ENCODE measurements at places on chromosomes 11 and 22.
A peak's percentile ranks its signal among the peaks of the same experiment; 100 is the strongest.

- DNase-seq: no peak
Observed at GRCh38 chr11:76469141-76469540, 24.3 kb downstream of the EMSY start.

DNA sequence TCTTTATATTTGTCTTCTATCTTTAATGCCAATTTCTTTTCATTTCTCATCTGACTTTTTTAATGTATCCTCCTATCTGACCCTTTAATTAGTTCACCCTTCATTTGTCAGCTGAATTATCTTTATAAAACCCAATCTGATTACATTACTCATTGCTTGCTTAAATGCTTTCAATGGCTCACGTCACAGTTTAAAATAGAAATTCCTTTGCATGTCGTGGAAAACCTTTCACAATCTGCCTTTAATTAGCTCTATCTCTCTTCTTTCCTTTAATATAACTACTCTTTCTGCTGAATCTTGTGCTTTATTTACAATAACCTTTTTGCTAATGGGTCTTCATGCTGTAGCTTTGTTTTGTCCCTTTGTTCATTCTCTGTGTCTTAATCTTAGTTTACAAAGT is 125.7 kb downstream of the DYNC2H1 start:
- DNase-seq: peak; percentile 74

DNA sequence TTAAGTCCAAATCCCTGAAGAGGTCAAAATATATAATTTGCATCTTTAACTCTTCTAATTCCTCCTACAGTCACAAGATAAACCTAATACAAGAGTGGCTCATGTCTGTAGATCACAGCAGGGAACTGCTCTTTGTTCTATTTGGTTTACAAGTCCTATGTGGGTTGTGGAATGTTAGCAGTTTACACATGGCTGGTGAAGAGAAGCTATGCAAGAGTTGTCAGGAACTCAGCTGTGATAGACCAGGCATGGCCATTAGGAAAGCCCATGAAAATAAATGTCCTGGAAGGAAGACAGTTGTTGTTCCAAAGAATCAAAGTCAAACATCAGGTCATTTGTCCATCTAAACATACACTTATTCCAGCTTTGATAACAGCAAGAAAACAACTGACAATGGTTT is 312.4 kb upstream of the PITPNB start:
- peak; percentile 39 for DNase-seq

GRCh38 chr11:94997437-94997836 is 23.9 kb downstream of the KDM4D start:
- DNase-seq: no peak

GRCh38 chr22:24683691-24684090 is 80.7 kb downstream of the GGT1 start:
- DNase-seq: peak; percentile 31

GRCh38 chr11:61596990-61597389 is 16.1 kb upstream of the SYT7 start:
- DNase-seq: no peak

DNA sequence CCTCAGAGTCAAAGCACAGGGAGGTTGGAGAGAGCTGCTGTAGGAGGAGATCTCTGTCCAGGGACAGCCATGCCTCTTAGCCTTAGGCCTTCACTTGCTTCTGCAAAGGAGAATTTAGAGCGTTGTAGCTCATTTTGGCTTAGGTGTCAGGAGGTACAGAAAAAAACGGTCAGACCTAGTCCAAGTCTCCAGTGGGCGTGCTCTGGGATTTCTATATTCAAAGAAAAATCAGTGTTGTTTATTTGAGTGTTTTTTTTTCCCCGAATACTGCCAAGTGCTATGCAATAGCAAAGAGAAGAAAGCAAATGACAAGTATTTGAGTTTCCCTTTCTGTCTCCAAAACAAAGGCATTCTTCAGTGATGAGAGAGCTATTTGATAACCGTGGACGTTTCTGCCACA is 22.7 kb upstream of the OPCML start:
- no peak for DNase-seq

GRCh38 chr11:78929207-78929905 is 354.7 kb upstream of the NARS2 start:
- DNase-seq: no peak

- DNase-seq: peak; percentile 38
Observed at GRCh38 chr11:17102462-17102861, 25.0 kb upstream of the RPS13 start.

- no peak for DNase-seq
Observed at GRCh38 chr11:85735876-85736460, 50.0 kb upstream of the CCDC89 start.

DNA sequence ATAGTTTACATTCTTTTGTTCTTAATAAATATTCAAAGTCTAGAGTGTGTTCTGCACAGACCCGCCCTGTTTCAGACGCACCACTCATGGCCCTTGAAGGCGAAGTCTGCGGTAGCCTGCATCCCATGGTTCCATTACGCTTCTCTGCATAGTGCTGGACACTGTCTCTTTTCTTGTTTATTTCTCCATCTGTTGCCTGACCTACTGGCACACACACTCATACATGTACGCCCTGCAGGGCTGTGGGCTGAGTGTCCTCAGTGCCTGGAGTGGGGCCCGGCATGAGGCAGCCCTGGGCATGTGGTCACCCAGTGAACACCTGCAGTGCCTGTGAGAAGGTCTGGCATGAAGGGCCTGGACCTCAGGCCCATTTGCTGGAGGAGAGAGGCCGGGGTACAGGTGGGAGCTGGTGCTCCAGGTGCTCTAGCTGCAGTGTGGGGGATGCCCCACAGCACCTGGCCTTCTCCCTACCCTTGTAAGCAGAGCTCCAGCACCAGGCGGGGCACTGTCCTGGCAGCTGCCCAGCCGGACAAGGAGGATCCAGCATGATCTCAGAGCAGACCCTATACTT is 404.1 kb downstream of the TBC1D22A start:
- no peak for DNase-seq

- DNase-seq: no peak
Observed at GRCh38 chr22:29348956-29349355, 33.5 kb upstream of the RASL10A start.

DNA sequence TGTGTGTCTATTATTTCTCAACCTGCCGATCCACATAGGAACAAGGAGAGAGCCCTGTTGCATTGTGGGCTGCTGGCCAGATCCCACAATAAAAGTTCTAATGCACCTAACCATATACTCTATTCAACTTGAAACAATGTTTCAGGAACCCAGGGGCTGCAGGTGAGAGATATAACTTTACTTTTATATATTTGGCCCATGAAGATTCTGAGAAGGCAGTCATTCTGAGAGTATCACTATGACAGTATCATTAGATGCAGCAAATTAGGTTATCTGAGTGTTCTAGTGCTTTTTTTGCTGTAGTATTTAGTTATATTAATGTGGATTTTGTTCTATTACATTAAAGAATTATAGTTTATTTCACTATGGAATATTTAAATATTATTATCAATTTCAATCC is 655.1 kb upstream of the ARHGAP42 start:
- DNase-seq: no peak

DNA sequence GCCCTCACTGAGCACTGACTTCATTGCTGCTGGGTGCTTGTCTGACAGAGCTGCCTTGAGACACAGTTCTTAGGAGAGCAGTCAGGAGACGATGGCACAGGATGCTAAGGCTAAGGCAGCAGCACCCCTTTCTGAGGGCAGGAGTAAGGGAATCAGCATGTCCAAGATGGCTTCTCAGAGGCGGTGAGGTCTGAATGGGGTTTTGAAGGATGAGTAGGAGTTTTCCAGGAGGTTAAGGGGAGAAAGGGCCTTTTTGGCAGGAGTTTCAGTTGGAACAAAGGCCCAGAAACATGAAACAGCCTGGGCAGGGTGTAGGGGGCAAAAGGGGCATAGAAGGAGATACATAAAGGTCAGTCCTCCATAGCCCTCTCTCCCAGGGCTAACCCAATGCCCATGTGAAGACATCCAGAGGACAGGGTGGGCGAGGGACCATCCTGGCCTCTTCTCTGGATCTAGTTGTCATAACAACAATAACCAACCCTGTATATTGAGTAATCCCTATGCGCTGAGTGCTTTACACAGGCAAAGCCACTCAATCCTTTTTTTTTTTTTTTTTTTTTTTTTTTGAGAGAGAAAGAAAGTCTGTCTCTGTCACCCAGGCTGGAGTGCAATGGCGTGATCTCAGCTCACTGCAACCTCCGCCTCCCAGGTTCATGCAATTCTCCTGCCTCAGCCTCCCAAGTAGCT is 19.0 kb downstream of the CYTH4 start:
- no peak for DNase-seq

GRCh38 chr11:129999407-129999806 is 3.2 kb downstream of the PRDM10 start:
- no peak for DNase-seq

DNA sequence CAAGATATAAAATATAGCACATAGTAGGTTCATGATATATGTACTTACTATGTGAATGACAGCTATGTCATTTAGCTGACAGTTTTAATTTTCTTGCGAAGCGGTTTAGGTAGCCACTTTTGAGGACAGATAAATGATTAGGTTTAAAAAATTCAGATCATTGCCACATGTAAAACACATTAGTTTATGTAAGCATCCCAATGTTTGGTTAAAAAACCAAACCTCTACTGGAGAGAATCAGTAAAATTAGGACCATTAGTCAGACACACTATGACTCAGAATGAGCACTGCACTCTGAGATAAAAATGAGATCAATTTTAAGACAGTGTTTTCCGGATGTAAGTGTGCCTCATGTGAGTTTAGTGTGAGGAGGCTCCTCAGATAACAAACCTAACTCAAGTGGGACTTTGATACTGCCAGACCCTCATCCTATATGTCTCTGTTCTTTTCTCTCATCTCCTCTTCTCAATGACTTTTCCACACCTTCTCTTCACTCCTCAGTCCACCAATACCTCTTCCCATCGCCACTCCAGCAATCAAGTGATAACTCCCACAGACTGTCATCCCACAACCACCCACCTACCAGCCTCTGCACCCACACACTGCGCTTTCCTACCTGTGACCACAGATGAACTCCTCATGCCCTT is 6.8 kb upstream of the OR2AT4 start:
- peak; percentile 82 for DNase-seq

DNA sequence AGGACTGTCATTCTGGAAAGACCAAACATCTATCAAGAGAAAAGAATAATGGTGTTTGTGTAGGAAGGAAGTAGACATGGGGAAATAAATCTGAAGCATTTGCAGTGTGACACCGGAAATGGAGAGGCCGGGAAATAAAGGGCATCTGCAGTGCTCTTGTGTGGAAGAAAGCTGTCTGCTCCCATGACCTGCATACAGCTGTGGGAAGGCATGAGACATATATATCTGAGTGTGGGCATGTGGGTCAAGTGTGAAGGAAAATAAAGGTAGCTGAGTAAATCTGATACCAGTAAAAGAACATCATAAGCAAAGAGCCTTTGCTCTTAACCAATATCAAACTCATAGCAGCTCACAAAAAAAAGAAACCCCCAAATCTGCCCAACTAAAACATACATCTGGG is 72.1 kb upstream of the OR5AK2 start:
- DNase-seq: no peak

DNA sequence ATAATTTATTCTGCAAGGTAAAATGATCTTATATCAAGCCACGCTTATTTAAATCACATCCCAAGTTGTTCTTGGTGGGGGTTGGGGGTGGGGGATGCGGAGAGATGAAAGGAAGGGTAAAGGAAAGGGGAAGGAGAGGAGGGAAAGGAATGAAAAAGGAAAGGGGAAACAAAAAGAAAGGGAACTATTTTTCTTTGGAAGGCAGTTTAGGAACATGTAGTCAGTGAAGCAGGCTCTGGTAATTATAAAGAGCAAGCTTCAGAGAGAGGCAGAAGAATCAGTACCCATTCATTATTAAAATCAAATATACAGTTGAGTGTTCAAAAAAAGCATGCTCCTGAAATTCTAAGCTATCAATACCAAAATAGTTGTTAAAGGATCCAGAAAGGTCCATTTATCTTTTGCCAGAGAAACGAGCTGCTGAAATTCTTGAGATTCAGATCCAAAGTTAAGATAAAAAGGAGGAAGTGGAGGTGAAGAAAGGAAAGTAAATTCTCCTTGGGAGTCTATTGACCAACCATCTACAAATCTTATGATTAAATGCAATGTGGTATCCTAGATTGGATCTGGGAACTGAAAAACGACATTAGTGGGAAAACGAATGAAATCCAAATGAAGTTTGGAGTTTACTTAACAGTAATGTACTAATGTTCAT is 107.4 kb downstream of the SGSM3 start:
- DNase-seq: no peak

DNA sequence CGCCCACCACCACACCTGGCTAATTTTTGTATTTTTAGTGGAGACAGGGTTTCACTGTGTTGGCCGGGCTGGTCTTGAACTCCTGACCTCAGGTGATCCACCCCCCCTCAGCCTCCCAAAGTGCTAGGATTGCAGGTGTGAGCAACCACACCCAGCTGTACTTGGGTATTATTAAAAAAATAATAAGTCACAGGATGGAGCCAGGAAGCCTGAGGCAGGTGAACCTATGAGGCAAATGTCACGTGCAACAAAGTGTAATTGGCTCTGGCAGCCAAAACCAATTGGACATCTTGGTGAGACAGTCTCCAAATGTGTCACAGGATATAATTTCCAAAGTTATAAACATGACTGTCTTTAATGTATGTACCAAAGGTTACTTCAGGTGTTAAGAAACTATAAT is 24.0 kb upstream of the MALAT1 start:
- no peak for DNase-seq

GRCh38 chr11:102216433-102217075 is 100.7 kb upstream of the BIRC3 start:
- no peak for DNase-seq

DNA sequence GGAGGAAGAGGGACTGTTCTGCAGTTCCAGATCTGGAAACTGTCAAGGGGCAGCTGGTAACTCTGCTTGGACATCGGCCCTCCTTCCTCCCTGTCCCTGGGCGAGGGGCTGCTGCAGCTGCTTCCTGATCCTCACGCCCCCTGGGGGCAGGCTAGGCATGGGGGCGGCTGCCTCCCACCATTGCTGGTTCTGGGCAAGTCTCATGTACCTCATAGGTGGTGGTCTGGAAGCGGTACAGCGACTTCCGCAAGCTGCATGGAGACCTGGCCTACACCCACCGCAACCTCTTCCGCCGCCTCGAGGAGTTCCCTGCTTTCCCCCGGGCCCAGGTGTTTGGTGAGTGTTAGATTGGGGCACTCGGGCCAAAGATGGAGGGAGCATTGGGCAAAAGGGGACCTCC is 5.0 kb downstream of the SNX15 start:
- no peak for DNase-seq

DNA sequence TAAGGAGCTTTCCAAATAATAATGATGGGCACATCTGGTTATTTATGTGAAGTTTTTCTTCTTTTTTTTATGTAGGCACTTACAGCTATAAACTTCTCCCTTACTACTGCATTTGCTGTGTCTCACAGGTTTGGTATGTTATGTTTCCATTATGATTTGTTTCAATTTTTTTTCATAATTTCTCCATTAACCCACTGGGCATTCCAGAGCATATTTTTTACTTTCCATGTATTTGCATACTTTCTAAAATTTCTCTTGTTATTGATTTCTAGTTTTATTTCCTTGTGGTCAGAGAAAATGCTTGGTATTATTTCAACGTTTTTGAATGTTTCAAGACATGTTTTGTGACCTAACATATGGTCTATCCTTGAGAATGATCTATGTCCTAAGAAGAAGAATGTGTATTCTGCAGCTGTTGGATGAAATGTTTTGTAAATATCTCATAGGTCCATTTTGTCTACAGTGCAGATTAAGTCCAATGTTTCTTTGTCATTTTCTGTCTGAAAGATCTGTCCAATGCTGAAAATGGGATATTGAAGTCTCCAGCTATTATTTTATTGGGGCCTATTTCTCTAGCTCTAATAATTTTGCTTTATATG is 362.1 kb downstream of the DDX10 start:
- DNase-seq: peak; percentile 10

GRCh38 chr22:41672780-41673509 is 15.7 kb downstream of the SNU13 start:
- DNase-seq: no peak

GRCh38 chr11:35845860-35846259 is 98.0 kb upstream of the LDLRAD3 start:
- peak; percentile 25 for DNase-seq
